ENCODE measurements at places on chromosomes 12 and 14.

- no peak for DNase-seq
Measured at GRCh38 chr12:19712041-19712440, 272.7 kb downstream of the AEBP2 start.

- no peak for DNase-seq
Measured at GRCh38 chr12:39779768-39780340, 160.3 kb upstream of the ABCD2 start.

DNA sequence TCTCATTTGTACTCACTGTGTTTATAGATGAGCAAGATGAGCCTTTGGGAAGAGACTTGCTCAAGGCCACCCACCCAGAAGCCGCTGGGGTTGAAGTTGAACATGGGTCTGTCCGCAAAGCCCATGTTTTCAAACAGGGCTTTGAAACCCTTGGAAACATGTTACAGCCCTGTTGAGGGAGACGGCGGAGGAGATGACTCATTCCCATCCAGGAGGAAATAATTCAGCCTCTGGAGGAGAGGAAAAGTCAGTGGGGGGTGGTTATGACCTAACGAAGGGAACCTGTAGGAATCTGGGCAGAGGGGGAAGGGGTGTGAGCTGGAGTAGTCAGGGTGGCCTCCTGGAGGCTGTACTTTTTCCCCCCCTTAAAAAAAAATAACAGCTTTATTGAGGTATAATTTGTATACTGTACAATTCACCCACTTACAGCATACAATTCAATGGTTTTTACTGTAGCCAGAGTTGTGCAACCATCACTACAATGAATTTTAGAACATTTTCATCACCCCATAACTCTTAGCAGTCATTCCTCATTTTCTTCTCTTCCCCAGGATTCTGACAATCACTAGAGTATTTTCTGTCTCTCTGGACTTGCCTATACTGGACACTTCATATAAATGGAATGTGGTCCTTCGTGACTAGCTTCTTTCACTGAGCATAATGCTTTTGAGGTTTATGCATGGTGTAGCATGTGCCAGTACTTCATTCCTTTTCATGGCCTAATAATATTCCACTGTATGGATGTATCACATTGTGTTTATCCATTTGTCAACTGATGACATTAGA, 1.9 kb upstream of the RIN3 start:
- DNase-seq, result no peak

DNA sequence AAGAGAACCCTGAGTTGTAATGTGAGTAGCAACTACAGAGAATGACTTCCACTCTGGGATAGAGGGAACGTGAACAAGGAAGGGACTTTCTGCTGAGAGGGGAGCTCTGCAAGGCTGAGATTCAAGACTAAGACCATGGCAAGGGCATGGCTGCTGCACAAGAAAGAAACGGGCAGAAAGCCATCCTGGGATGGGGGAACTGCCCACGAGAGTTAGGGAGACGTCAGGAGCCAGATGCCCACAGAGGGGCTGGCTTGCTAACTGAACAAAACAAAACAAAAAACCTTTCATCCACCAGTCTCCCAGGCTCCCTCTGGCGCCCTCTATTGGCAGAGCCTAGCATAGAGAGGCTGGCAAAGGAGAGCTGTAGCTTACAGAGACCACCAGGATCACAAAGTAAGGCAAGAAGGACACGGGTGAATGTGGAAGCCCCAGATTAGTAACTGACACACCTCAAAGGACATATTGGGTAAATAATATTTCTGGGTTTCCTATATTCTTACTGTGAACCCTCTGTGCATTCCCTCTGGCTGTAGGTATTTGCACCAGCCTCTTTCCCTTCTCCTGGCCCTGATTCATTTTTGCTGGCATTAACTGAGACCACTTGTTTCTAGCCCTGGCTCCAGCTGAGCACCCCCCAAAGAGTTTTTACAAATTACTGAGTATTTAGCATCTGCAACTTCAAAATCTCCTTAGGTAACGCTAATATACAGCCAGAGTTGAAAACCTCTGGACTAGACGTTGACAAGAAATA, 338.3 kb downstream of the EMP1 start:
- no peak for DNase-seq

DNA sequence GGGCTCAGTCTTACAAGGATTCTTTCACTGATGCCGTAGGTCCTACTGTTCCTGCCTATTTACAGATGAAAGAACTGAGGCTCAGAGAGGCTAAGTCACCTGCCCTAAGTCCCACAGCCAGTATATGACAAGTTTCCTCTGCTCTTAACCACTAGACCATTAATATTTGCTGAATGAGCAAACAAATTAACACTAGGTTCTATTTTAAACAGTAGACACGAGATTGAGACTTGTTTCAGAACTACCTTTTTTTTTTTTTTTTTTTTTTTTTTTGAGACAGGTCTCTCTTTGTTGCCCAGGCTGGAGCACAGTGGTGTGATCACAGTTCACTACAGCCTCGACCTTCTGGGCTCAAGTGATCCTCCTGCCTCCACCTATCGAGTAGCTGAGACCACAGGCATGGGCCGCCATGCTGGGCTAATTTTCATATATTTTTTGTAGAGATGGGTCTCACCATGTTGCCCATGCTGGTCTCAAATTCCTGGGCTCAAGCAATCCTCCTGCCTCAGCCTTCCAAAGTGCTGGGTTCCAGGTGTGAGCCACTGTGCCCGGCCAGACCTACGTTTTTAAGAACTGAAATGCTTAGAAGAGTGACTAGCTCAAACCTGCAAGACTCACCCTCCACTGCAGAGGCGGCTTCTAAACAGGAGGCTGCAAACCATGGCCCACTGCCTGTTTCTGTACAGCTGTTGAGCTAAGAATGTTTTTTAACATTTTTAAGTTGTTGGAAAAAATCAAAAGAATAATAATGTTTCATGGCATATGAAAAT, 12.9 kb downstream of the SYNE3 start:
- DNase-seq, result no peak

DNA sequence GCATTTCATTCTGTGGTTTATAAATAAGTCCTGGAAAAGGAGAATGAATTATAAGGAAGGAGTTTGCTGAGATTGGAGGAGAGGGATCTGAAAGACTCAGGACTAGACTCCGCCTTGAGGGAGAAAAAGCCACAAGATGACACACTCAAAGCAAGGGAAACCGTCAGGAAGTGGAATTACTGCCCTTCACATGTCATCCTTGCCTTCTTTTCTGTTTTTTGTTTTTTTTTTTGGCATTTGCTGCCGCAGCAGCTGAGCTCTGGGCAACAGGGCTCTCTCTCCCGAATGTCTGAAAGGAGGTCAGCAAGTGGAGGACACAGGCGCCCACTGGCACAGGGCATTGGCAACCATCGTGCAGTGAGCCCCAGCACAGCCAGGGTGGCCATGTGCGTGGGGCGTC, 344.9 kb downstream of the DPF3 start:
- no peak for DNase-seq

GRCh38 chr12:50550530-50551223, 45.9 kb downstream of the DIP2B start:
- DNase-seq, result no peak

Data from CD4-positive, alpha-beta T cell treated with Interleukin-1 beta for 1 hour (primary cell).